ENCODE measurements at places on chromosomes 11 and 22.

GRCh38 chr22:18056161-18056666 lies 21.6 kb upstream of the PEX26 start:
- no peak for DNase-seq

DNA sequence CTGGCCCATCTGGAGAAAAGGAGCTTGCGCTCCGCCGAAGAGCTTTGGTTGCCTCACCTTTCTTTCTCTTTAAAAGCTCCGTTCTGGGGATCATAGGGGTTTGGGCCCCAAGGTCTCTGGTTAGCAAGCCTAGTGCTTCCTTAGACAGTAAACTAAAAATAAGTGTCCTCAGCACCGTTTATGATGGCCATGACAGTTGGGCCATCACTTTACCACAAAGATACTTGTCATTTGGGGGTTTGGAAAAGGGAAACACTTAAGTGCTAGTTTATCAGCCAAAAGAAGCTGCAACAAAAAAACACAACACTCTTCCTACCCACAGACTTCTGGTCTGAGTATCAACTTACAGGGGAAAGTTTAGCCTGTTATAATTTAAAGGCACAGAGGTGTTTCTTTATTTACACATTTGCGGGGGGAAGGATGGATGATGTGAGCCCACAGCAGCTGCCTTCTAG lies 88.4 kb upstream of the CD44 start:
- DNase-seq: no peak

DNA sequence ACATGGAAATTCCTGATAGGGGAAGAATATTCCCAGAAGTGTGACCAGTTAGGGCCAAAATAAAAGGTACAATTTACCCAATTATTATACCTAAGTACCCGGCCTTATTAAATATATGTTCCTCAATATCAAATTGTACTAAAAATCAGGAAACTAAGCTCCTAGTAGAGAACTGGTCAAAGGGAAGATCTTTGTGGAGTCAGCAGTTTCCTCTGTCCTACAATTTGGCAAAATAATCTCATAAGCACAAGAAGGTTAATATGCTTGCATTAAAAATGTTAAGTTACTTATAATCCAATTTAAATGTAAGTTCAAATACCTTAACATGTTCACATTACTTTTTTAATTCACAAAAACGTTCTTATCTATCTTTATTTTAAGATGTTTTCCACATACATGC lies 10.3 kb downstream of the TTC28 start:
- DNase-seq: no peak

DNA sequence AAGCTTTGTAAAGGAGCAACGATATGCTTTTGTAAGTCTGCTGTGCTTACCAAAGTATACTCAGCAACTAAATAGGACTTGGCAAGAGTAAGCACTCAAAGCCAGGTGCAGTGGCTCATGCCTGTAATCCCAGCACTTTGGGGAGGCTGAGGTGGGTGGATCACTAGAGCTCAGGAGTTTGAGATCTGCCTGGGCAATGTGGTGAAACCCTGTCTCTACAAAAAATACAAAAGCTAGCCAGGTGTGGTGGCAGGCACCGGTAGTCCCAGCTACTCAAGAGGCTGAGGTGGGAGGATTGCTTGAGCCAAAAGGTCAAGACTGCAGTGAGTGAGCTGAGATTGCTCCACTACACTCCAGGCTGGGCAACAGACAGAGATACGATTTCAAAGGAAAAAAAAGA lies 67.5 kb downstream of the PAK1 start:
- DNase-seq: no peak

DNA sequence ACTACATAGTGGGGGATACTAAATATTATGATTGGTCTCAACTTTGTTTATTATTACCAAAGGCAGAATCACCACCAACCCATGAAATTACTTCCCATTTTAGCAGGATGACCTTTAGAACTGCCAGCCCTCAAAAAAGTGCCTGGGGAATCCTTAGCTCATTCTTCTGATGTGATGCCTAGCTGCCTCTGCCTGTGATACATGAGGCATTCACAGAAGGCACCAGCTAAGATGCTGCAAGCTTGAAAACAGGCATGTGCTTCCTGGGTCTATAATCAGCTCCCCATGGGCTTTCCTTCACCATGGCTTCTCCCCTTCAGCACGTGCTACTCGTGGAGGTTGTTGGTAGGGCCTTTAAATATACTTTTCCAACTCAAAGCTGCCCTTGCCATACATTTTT lies 50.4 kb upstream of the ARHGAP20 start:
- DNase-seq: no peak

DNA sequence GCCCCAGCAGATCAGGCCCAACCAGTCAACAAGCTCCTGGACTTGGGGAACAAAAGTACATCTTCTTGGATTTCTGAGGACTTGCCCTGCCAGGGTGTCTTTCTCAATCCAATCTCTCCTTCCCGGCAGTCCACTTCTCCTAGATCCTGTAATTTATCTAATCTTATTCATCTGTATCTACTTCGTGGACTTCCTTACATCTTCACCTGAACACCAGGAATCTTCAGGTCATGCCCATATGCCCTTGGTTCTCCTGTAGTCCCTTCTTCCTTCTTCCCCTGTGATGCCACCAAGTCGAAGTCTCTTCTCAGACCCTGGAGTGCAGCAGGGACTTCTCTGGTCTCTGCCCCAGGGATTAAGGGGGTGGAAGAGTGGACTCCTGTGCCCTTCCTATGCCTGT lies 100.3 kb downstream of the ZNF280B start:
- no peak for DNase-seq

DNA sequence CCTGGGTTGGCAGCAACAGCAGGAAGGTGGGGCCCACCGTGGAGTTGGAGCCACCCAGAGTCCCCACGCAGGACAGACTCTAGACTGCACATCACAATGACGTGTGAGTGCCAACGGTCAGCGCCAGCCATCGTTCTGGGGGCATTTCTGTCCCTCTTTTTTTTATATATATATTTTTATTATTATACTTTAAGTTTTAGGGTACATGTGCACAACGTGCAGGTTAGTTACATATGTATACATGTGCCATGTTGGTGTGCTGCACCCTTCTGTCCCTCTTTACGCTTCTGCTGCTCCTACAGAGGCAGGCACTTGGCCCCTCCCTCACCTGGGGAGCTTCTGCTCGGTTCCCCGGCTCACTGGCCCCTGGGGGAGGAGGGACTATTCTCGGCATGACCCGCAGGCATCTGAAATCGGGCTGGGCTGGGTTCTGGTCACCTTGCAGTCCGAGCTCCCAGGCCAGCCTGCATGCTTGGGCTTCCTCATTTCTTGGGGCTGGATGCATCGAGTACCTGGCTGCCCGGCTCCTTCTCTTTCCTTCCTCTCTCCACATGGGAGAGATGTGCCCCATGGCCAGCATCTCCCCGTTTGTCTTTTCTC lies 787.4 kb downstream of the TBC1D22A start:
- no peak for DNase-seq

- DNase-seq: no peak
These were observed 23.9 kb upstream of the LYVE1 start for GRCh38 chr11:10592331-10592730.

DNA sequence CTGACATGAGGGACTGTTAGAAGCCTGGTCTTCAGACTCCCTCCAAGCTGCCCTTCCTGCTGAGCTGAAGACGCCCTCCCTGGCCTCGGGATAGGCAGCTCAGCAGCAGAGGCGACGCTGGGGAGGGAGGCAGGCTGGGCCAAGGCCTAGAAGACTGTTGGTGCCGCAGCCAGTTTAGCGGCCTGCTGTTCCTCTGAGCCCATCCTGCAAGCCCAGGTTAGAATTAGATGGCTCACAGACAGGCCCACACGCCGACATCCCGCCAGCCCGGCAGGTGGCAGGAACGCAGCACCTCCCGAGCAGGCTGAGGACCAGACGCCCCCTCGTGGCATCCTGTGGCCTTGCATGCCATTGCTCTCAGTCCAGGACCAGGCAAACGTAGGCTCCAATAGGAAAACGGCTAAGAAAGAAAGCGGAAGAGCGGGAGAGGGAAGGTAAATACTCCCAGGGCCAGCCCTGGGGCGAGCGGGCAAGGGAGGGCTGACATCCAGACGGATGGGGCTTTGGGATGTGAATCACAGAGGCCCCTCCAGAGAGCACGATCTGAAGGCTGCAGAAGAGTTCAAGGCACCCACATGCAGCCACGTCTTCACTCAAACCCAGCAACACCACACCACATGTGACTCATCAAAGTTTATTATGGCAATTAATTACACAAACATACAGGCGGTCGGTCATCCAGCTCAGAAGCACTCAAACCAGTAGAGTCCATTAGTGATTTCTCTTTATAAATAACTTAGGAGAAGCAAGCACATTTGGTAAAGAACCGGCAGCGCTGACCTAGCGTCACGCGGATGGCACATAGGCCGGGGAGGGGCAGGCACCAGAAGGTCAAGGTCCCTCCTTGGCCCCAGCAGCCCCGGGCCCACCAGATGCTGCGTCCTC lies 27.6 kb downstream of the CD5 start:
- DNase-seq: peak; percentile 90

DNA sequence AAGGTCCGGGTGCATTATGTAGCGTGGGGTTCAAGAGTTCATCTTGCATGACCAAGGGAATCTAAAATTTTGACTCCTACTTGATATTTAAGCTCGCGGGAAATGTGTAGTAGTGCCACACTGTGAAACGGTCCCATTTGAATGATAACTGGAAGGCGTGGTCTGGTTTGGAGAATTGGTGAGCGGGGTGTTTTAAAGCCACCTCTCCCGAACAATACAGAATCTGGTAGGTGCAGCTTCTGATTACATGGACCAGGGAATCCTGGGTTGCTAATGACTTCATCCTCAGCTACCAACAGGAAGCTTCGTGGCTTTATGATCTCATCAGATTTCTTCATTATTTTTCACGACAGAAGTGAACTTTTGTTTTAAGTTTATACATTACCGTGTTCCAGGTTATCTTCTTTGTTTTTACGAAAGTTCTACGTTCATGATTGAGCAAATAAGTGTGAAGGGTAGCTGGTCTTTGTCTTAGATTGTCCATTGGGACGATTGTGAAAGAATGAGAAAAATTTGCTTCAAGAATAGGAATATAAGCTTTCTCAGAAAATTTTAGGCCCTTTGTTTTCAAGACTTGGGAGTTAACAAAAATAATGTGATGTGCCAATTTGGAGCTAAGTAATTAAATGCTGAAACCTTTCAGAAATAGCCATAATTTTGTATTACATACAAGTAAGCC lies 1.7 kb downstream of the QSER1 start:
- peak; percentile 31 for DNase-seq

DNA sequence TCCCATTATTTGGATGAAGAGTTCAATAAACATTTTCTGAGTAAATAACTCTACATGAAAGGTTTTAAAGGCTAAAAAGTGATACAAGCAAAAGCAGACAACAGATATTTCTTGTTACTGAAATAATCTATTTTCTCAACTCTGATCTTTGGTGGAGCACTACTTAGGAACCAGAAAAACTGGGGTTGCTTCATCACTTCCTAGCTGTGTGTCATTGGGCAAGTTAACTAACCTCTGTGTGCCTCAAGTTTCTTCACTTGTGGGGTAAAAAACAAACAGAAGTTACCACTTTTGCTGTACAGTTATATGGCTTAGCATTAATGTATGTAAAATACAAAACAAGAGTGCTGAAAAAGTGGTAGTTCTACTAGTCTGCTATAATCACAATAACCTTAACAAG lies 5.6 kb downstream of the MAPK1 start:
- DNase-seq: peak; percentile 24

DNA sequence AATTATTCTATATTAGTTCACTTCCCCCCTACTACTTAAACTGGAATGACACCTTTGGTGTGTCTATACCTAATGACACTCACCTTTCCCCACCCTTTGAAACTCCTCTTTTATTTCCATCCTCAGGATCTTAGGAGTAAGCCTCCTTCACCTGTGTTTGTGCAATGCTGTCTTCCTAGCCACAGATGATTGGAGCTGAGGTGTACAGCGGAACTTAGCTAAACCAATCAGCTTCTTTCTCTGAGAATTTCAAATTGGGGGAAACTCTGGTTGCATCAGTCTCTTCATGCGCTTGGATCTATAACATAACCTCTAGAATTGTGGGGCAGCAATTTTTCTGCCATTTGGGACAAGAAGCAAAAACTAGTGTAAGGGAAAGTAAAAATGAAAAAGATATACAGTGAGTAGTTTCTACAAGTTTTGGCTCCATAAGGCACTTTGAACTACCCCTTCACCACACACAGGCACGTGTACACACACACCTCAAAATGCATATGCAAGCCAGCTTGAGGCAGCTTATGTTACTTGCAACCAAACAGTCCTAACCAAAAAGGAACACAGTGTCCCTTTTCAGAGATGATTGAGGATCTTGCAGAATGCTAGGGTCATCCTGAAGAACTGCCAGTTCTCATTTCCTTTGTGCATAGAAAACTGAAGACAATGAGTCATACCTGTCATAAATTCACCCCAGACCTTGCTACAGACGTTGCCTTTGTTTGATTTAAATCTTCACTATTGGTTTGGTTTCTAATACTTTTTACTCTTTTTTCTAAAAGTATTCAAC lies 36.0 kb upstream of the LDLRAD3 start:
- DNase-seq: no peak

GRCh38 chr11:113895367-113896155 lies 9.0 kb upstream of the HTR3B start:
- no peak for DNase-seq

DNA sequence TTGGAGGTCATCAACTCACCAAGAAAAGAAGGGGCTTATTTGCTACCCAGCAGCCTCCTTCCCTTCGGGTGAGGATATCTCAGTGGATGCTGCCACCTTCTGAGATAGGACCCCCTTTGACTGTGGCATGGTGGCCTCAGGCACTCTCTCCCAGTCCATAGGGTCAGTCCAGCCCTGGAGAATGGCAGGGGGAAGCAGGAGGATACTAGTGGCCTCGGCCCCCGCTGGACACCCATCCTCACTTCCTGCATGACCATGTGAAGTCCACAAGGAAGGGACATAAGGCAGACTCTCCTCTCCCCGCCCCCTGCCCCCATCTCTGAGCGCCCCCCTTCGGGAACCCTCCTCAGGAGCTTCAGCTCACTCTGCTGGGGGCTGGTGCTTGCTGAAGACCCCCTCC lies 24.4 kb downstream of the TPBGL start:
- DNase-seq: no peak

DNA sequence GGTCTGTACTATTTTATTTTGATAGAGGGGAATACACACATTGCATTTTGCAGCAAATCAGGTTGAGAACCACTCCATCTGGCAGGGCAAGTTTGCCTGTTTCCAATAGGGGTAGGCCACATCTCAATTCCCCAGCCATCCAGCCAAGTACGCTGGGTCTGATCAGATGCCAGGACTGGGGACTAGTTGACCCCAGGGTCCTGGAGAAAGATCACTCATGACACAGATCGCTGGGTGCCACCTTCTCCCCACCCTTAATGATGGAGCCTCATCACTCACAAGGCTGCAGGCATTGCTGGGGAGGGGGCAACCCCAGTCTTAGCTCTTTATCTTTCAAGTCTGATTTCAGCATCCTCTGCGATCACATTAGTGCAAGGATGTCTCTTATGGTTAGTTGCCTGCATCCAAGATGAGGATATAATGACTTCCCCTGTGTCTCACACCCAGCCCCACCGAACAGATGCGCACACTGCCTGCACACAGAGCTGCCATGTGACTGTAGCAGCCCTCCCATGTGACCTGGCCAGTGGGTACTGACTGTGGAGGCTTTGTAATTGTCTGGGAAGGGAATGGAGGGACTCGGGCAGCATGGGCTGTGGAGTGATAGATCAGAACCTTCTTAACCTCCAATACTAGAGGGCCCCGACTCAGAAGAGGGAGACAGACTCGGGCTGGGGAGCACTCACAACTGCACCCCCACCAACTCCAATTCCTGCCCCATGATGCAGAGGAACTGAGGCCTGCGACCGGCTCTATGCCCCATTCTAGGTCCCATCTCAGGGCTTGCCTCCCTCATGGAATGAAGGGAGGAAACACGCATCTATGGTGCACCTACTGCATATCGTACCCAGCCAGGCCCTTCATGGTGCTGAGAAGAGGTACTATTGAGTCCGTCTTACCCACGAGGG lies 155.8 kb downstream of the DSCAML1 start:
- DNase-seq: no peak

- DNase-seq: no peak
These were observed 43.3 kb upstream of the PHF21B start for GRCh38 chr22:45053094-45053493.
